ENCODE measurements at places on chromosomes 4 and X.

DNA sequence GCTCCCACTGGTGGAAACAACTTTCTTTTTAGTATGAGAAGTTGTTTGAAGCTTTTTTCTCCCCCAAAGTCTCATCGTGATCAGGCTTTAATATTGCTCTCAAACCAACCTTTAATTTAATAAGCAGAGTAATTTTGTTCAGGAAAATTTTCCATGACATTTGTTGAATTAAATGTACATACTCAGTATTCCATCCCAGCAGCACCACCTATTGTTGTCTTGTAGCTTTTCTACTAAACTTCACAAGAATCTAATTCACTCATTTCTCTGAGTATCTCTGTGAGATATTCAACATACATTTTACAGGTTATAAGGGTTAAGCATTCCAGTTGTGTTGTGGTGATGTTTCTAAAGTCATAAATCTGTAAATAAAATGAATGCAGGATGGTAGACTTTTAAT lies 218.3 kb upstream of the HAND2 start:
- DNase-seq, result no peak

DNA sequence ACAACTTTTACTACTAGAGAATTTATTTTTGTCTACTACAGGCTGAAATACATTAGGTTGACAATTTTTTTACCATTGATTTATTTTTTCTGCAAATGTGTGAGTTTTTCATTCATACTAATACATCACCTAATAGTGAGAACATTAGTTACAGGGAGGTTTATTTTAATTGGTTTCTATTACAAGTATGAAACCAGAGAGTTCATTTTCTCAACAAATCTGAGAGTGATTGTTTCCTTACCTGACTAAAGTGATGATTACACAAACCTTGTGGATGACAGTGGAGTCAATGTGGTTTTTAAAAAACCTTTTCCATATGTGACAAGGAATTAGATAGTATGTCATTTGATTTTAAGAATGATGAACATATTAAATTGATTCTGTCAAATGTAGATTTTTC lies 227.4 kb downstream of the PALLD start:
- no peak for DNase-seq

DNA sequence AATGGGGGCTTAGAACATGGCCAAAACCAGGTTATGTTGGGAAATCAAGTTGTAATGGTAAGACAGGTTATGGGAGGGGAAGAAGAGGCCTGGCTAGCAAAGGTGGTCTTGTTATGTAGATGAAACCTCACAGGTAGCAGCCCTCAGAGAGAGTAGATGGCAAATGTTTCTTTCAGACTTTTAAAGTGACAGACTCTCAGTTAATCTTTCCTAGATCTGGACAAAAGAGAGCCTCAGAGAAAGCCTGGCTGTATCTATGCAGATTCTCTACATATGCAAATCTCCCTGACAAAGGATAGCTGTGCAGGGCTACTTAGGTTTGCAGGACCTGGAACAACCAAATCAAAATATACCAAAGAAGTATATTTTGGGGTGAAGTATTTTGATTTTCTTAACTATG lies 284.1 kb upstream of the AMOT start:
- no peak for DNase-seq

- no peak for DNase-seq
These were observed 39.1 kb downstream of the PDGFRA start for GRCh38 chr4:54268151-54268550.

DNA sequence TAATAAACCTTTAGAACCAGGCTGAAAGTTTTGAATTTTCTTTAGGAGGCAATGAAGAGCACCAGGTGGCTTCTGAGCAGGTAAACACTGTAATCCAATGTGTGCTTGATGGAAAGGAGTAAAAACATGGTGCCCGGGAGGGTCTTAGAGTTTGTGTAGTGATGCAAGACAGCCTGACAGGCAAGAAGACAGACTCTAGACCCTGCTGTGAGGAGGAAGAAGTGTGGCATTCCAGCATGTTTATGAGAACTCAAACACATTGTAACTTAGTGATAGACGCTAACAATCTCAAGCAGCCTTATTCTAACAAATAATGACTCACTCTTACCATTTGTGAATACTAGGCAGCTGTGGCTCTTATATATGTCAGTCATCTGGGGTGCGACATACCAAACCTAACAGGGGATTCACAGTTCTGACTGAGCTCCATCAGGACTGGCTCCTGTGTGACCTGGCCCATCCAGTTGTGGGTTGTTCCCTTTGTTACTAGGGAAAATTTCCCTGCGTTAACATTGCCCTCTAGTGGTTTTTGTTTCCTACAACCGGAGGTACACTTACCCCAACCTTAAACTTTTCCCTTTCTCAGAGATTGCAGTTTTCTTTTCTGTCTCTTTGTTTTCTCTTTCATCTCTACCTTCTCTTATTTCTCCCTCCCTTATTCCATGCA lies 53.8 kb downstream of the VSIG4 start:
- DNase-seq, result peak; percentile 50

GRCh38 chrX:45449982-45450381 lies 249.3 kb upstream of the DIPK2B start:
- peak; percentile 50 for DNase-seq

DNA sequence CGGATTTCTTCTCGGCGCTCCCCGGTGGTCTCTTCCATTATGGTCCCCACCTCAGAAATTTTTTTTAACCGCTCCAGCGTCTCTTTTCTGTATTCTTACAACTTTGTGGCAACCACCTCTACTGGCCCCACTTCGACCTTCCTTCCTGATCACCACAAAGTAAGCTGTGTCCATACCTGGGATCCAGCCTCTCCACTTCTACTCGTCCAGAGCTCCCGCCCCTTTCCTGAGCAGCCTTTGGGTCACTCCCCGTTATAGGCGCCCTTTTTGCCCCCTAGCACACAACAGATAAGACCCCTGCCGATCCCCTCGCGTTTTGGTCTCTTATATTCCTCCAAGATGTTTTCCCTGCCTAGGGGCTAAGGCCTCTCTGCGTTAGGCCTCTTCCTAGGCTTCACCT lies 557 bp downstream of the PIGG start:
- no peak for DNase-seq

DNA sequence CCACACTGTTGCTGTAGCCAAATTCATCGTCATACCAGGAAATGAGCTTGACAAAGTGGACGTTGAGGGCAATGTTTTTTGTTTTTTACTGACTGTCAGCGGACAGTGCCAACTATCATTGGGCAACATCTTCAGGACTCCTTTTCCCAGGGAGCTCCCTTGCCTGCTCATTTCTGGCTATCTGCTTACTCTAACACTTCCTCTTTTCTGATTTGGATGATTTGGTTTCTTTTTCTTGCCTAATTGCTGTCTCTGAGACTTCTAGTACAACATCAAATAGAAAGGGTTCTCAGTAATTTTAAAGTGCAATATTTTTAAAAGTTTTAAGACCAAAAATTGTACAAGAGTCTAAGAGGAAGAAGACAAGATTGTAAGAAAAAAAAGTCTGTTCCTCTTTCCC lies 92.0 kb upstream of the KLHL4 start:
- DNase-seq, result no peak

DNA sequence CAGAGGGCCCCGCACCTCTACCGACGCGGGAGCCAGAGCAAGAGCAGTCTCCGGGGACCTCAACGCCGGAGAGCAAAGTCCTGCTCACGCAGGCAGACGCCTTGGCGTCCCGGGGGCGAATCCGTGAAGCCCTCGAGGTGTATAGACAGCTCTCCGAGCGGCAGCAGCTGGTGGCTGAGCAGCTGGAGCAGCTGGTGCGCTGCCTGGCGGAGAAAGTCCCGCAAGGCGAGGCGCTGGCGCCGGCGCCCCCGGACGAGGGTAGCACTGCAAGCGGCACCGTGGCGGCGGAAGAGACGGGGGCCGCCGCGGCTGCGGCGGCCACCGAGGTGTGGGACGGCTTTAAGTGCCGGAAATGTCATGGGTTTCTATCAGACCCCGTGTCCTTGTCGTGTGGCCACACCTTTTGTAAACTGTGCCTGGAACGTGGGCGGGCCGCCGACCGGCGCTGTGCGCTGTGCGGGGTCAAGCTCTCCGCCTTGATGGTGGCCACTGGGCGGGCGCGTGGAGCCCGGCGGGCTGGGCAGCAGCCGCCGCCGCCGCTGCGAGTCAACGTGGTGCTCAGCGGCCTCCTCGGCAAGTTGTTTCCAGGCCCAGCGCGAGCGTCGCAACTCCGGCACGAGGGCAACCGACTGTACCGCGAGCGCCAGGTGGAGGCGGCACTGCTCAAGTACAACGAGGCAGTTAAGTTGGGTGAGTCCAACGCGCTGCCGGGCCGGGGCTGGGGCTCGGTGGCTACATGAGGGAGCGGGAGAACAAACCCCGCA lies 672 bp downstream of the LONRF3 start:
- DNase-seq, result no peak

DNA sequence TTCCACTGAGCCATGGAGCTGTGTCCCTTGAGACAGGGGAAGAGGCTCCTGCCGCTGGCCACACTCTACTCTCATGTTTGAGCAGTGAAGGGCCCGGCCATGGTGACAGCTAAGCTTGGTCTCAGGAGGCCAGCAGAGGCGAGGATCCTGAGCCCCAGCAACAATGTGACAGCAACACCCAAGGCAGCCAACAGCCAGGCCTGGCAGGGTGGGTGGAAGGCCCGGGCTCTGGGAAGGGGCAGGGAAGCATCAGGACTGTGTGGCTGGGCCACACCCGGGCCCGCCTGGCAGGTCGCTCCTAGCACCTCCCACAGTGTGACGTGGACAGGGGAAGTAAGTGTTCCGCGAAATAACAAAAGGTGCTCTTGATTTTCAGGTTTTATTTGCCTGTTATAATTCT lies 24.8 kb downstream of the L1CAM start:
- DNase-seq, result no peak

- DNase-seq, result no peak
These were observed 387.2 kb upstream of the GATB start for GRCh38 chr4:152148057-152148456.

Measured in fibroblast of skin of back (primary cell).